ENCODE measurements at places on chromosomes 1 and 21. TPM values are rescaled to one million over a fixed set of nuclear protein-coding genes. Genes with fewer than 3 reads are reported as not detected.

DNA sequence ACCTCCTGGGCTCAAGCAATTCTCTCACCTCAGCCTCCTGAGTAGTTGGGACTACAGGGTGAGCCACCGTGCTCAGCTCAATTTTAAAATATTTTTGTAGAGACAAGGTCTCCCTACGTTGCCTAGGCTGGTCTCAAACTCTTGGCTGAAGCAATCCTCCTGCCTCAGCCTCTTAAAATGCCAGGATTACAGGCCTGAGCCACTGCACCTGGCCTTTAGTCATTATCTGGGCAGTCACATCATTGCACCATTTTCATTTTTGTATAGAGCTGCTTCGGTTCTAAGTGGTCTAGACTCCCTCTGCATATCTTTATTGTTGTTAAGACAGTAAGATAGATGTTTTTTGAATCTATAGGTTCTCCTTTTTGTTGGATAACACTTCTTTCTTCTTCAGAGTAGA, 39.9 kb downstream of the ATF3 start:
- no peak for DNase-seq

- no peak for DNase-seq
These were observed 65.7 kb upstream of the BACE2 start for GRCh38 chr21:41102281-41102680.

GRCh38 chr1:224828691-224829090, 100.8 kb upstream of the DNAH14 start:
- DNase-seq = no peak

The DRAM2 gene
- total RNA-seq = 47.3 TPM

DNA sequence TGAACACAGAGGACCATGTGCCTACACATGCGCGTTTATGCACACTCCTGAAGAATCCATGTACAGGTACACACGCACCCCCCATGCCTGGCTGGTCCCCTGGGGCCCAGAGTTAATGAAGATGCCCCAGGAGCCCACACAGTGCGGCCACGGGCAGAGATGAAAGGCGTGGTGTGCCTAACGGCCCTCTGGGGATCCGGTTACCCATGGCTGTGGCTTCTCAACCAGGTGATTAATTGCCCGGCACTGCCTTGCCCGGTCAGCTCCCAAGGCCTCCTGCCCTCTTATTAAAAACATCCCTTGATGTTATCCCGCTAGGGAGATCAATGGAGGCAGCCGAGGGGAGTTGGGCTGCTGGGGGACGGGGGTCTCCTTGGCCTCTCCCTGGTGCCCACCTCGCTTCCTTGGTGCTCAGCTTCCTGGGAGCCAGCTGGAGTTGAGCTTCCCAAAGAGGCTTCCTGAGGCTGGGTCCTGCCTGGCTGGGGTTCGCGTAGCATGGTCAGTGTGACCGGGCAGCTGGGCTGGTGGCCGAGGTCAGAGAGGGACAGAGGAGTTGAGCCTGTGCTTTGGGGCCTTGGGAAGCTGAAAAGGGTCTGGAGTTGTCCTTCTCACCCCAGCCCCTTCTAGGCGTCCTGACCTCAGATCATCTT, 75.0 kb upstream of the WNT4 start:
- DNase-seq = no peak

The RGSL1 gene
- total RNA-seq = not detected

GRCh38 chr1:14310476-14310875, 288.0 kb upstream of the KAZN start:
- no peak for DNase-seq

DNA sequence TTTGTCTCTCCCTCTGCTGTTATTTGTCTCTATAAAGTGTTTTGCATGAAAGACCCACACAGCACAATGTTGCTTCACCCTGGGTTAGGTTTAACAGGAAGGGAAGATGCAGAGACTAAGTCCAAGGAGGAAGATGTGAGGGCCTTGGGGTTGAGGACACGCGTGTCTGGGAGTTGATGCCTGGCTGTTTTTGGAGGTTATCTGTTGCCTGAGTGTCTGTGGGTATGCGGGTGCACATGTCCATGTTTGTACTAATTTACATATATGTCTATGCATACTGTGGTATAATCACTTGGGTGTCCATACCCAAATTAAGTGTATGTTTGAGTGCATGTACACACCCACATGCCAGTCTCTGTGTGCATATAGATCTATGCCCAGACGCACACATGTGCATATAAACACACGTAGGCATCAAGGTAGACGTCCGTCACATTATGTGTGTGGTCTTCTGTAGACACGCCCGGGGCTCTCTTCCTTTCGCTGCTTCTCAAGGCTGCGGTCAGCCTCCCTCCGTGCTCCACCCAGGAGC, 962 bp upstream of the MAN1C1 start:
- no peak for DNase-seq

DNA sequence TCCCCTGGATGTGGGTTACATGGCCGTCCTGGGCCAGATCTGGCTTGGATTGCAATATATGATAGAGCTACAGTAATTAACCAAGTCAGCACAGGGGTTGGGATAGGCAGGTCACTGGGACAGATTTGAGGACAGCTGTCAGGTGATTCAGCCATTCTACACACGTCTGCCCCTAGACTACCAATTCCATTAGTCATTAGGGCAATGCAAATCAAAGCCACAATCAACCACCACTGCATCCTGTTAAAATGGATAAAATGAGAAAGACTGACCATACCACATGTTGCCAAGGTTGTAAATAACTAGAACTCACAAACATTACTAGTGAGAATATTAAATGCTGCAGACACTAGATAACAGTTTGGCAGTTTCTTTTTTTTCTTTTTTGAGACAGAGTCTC, 16.0 kb downstream of the C21orf58 start:
- DNase-seq = no peak

DNA sequence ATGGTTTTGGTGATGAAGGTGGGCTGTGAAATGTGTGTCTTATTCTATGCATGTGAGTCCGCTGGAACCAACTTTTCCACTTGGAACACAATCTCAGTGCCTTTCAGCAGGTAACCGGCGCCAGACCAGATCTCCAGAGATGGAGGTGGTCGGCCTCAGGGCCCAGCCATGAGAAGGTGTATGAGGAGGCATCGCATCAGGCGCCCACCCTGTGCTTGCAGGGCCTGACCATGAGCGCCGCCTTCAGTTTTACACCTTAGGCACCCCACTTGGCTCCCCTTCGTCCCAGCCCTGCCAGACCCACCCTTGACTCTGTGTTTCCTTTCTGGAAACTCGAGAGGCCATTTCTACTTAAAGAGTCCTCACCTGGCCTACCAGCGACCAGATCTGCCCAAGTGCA, 48.6 kb upstream of the ATF3 start:
- DNase-seq = no peak

- DNase-seq = no peak
These were observed 40.1 kb downstream of the TRAPPC10 start for GRCh38 chr21:44052071-44052829.

The FASLG gene
- total RNA-seq = not detected

The LIN28A gene
- total RNA-seq = not detected

- no peak for DNase-seq
These were observed 50.4 kb downstream of the DISP3 start for GRCh38 chr1:11529330-11529729.

The EXO1 gene
- total RNA-seq = 57.4 TPM

The TEX38 gene
- total RNA-seq = not detected

DNA sequence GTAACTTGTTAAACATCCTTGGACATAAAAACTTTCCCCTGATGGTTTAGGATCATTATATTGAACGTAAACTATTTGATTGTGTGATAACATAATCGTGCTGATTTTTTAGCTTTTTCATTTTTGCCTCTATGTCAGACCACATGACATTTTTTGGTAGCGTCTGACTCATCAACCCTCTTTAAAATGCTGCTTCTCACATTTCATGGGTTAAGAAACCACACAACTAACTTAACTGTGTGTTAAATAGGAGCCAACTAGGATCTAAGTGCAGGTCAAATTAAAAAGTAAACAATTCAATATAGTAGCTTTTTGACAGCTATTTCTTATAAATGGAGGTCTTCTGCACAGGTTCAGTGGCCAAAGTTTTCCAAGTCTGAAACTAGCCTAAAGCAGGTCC, 9.8 kb downstream of the BTG3 start:
- DNase-seq = peak; percentile 20

DNA sequence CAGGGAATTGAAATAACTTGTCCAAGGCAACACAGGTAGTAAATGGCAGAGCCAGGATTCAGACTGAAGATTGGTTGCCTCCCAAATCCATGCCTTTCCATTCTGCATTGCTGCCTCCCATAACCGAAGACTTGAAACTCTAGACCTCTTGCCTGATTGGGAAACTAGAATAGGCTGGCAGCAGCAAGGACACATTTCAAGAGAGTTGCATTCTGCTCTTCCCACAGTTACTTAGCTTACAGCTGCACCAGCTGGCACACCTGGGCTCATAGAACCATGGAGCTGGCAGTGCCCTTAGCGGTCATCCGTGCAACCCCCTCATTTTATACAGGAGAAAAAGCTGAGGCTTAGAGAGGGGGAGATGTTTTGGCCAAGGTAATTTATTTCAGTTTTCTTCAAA, 8.0 kb downstream of the TRNAU1AP start:
- no peak for DNase-seq

- no peak for DNase-seq
These were observed 33.3 kb downstream of the LAMB3 start for GRCh38 chr1:209618756-209619420.

The ARHGAP30 gene
- total RNA-seq = 0.23 TPM

DNA sequence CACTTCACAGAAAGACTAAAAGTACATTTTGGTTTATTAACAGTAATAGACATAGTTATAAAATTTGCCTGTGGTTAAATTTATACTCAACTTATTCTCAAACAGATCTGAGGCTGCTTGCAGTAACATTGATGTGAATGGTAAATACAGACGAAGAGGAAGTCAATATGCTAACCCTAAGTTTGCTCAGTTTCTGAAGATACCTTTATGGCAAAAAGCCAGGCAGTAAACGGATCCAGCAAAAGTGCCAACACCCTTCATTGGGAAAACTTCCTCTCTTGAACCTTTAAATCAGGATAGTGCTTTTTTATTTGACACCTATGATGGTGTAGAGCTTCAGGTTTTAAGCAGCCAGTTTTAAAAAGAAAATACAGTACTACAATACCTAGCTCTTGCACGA, 16.6 kb upstream of the CCDC181 start:
- no peak for DNase-seq

GRCh38 chr21:44650265-44650972, 4.0 kb downstream of the KRTAP12-4 start:
- DNase-seq = no peak

The WNT2B gene
- total RNA-seq = 0.15 TPM

DNA sequence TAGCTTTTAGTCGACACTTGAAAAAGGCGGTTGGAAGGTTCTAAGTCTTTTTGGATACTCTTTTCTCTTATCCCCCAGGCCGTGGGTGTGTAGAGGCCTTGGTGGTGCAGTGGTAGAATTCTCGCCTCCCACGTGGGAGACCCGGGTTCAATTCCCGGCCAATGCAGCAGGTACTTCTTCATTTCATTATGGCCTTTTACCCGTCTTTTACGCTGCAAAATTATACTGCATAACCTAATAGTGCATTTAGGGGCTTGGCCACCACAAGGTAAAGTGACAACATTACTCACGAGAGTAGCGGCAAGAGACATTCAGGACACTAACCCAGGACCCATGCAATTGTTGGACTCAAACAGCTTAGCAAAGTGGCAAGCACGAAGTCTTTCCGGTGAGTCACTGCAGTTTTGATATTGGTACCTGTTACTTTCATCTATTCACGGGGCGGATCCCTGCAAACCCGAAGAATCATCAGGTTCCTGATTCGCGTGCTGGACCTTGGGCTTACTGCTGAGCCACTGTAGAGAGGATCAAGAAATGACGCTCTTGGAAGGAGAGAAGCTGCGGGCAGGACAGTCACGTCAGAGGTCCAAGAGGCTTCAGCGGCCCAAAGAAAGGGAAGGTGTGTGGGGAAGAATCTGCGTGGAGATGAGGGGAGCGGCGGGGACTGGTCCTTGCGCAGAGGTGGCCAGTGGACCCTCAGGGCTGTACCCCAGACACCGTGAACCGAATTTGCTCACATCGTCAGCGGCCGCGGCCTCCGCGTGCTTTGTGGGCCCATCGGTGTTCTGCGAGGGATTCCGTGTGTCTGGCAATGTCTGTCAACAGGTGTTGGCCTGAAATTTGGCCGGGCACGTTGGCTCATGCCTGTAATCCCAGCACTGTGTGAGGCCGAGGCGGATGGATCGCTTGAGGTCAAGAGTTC, 12.9 kb upstream of the RNU1-4 start:
- peak; percentile 51 for DNase-seq

Data from SJCRH30 (cell line).